Activated T-helper 1 cell treated with Interleukin-2 at 50 U/mL for 16 hours (primary cell): ENCODE measurements at places on chromosomes 5 and 9.

GRCh38 chr5:109089191-109089590 lies 320.6 kb downstream of the PJA2 start:
- DNase-seq = no peak

GRCh38 chr5:147711019-147711418 lies 71.5 kb downstream of the JAKMIP2 start:
- DNase-seq = no peak

DNA sequence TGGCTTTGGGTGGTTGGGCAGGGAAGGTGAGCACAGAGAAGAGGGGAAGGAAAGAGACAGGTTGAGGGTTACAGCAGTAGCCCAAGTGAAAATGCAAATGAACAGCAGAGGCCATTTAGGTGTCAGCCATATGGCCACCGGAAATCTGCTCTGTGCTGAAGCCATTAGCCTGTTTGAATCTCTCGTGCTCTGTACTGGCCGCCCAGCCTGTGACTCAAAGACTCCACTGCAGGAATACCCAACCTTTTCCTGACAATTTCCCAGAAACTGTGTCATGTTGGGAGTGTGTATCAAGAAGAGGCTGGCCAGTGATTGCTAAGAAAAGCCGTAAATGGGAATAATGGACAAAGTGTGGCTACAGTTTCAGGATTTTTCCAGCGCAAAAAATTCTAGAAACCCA lies 35.9 kb upstream of the RAI14 start:
- no peak for DNase-seq

GRCh38 chr9:26656003-26656870 lies 236.4 kb downstream of the CAAP1 start:
- DNase-seq = no peak

DNA sequence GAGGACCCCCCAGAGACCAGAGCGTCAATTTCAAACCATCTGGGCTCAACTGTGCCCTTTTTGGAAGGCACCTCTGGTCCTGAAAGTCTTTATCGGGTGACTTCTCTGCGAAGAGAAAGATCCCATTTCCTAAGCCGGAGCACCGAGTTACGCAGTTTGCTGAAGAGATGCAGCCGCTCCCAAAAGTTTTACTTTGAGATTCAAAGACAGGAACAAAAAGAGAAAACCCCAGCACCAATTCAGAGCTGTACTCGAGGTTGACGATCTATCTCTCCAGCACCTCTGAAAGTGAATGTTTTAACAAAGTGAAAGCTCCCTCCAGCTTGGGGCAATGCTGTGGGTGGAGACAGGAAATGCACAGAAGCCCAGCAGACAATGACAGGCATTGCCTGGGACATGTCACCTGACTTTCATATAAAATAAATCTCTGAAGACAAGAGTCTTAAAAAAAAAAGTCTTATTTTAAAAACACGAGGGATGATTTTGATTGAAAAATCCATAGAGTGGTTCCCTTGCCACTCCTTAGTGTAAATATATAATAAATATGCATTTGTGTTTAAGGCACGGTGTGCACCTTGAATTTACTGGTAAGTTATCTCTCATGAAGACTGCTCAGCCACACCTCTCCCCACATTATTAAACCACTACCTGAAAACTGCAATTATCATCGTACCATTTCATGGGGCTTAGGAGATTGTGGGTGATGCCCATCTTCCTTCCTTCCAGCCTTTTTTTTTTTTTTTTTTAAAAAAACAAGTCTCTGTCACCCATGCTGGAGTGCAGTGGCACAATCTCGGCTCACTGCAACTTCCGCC lies 79.9 kb downstream of the FNBP1 start:
- peak; percentile 56 for DNase-seq

DNA sequence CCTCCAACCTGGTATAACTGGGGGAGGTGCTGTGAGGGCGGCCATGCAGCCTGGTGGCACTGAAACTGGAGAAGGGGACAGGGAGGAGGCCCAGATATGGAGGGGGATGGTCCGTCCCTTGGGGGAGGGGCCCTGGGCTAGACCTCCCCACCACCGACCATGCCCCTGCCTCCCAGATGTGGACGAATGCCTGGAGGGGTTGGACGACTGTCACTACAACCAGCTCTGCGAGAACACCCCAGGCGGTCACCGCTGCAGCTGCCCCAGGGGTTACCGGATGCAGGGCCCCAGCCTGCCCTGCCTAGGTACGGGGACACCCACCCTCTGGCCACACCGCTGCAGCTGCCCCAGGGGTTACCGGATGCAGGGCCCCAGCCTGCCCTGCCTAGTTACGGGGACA lies 15.4 kb upstream of the ASS1 start:
- no peak for DNase-seq

DNA sequence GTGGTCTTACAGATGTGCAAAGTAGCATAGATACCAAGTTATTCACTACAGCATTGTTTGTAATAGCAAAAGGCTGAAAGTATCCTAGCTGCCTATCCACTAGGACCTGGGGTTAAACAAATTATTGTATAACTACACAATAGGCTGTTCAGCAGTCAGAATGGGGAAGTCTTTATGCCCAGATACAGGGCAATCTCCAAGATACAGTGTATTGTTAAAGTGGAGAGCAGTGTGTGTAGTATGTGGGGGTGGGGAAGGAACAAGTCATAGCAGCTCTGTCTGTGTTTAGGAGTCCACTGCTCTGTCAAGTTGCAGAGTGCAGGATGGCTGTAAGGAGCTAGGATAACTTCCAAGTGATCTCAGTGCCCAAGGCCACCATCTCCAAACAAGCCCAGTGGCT lies 5.5 kb downstream of the PCYOX1L start:
- no peak for DNase-seq

- no peak for DNase-seq
Measured at GRCh38 chr9:94926431-94926800, 199.9 kb downstream of the AOPEP start.

DNA sequence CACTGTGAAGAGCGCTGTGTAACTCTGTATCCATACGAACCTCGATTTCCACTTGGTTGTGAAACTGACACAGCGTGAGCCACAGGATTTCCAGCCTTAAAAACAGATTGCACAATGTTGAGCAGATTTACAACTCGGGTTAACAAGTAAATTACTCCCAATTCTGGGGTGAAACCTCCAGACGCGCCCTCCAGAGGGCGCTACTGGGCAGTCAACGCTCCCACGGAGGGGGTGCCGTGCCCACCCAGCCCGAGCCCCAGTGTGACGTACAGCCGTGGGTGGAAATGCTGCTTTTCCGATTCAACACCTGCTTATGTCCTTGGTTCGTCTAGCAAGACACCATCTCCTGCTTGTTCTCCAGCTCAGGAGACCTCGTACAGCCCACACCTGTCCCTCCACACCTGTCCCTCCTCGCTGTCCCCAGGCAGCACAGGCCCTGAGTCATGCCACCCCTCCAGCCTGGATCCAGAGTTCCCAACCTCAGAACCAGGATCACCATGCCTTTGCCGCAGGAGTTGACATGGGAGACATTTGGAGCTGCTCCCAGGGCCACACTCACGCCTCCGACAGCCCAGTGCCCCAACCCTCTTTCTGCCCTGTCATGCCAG lies 34.4 kb upstream of the SLC6A3 start:
- DNase-seq = no peak

- DNase-seq = no peak
Measured at GRCh38 chr9:35232867-35233544, 71.2 kb downstream of the UNC13B start.

DNA sequence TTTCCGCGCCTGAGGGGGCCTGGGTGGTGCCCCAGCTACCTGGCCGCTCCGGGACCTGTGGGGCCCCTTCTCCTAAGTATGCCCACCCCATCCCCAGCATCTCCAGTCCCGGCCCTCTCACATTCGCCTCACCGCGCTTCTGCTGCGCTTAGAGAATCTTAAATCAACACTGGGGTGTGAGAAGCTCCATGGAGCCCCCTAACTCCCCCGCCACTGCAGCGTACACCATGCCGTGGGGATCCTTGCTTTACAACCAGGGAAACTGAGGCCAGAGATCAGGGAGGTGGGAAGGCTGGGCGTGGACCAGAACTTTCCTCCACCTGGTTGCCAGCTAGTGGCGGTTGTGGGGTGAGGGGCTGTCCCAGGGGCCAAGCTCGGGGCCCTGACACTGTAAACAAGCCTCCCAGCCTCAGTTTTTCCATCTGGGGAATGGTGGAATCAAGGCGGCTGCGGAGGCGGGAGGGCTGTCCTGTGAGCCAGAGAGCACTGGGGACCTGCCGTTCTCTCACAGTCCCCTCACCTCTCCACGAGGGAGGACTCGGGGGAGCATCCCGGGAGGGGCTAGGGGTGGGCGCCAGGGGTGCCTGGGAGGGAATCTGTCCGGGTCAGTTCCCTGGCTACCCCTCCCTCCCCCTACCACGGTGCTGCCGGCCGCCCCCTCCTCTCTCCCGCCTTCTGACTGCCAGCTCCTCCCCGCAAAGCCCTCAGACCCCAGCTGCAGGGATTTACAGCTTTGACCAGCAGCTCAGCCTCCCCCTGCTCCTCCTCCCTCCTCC lies 161.2 kb downstream of the C9orf50 start:
- DNase-seq = no peak

DNA sequence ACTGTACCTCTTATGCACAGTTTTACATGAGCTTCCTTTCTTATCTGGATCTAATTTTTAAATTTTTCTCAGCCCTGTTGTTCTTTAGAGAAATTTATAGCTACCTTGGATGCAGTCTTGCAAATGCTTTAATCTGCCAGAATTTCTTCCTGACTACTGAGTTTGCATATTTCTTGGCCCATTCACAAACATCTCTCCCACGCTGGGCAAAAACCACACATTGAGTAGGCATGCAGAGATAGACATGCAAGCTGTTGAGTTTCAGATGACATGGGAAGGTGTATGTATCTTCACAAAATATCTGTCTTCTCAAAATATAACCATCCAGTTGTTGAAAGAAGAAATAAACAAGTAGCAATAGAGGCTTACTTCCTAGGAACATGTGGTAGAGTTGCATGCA lies 101.2 kb downstream of the PARP8 start:
- DNase-seq = no peak

DNA sequence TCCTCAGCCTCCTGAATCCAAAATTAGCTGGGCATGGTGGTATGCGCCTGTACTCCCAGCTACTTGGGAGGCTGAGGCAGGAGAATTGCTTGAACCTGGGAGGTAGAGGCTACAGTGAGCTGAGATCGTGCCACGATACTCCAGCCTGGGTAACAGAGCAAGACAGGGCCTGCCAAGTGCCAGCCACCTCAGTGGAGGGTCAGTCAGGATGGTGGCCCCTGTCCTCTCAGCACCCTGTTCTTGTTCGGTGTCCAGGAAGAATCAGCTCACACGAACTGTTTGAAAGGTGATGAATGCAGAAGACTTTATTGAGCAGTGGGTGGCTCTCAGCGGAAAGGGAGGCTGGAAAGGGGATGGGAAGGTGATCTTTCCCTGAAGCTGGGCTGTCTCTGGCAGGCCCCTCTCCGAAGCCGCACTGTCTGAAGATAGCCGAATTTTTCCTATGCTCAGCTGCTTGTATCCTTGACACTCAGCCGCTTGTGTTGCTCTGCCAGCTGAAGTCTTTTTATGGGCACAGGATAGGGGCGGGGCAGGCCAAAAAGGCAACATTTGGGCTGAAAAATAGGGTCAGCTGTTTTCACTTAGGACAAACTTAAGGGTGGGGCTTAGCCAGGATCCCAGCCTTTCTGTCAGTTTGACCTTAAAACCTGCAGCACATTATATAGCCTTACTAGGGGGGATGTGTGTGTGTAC lies 50.9 kb downstream of the UBE2R2 start:
- DNase-seq = no peak

GRCh38 chr5:148540647-148541046 lies 113.7 kb downstream of the HTR4 start:
- no peak for DNase-seq

DNA sequence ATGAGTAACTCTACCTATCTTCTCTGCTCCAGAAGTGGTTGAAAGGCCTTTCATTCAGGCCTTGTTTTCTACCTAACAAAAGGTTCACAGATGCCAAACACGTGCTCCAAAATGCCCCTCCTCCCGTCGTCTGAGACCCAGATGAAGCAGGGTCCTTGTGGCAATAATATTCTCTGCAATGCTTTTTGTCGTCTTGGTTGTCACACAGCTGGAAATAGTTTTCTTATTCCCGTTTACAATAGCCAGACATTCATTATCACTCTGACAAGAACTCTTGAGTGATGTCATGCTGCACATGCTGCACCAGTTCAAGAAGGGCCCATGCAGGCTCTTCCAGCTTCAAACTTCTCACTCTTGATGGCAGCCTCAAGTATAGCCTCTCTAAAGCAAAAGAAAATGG lies 7.8 kb downstream of the LPAR1 start:
- no peak for DNase-seq

DNA sequence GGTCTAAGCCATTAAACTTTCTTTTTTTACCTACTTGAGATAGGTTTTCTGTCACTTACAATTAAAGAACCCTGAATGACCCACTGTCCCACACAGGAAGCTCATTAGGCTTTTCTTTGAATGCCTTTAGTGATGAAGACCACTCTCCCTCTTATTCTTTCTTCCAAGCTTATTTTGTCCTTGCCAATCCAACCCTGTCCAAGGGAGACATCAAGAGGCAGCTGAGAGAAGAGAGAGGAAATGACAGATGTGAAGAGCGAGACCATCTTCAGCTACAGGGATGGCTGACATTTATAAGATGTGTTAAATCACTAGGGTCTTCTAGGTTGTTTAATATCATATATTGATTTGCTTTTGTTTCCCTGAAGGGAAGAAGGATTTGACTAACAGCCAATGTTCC lies 133.5 kb downstream of the FAM114A2 start:
- no peak for DNase-seq

DNA sequence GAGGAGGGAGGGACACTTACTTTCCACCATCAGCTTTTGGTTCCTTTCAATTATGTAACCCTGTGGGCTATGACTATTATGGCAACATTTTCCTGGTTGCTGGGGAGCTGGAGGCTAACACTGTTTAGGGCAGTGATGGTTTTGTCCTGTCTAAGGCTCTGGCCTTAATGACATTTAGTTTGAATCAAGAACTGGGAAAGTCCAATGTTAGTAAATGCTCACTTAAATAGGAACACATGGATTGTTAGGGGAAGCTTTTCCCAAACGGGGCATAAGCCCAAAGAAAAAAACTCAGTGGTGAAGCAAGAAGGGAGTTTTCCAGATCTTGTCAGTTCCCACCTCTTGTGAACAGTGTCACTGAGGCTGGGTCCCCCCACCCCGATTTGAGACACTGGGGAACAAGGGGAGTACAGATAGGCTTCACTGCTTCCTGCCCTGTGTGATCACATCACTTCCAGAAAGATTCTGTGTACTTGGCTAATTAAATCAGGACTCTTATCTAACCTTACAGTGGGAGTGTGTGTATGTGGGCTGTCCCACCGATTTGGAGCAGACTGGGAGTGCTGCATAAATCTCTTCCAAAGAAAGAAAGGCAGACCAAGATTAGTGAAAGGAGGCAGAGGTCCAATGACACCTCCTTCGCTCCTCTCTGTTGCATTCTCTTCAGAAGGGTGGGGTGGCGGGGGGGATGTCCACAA lies 206.4 kb downstream of the PTTG1 start:
- no peak for DNase-seq

- DNase-seq = no peak
Measured at GRCh38 chr5:177524941-177525655, 8.3 kb upstream of the DDX41 start.

- no peak for DNase-seq
Measured at GRCh38 chr9:78122631-78123030, 91.0 kb upstream of the GNAQ start.

GRCh38 chr5:151707567-151707966 lies 20.9 kb upstream of the SPARC start:
- no peak for DNase-seq
